ENCODE measurements at places on chromosomes 5 and 9. TPM values are rescaled to one million over a fixed set of nuclear protein-coding genes. Genes with fewer than 3 reads are reported as not detected.

DNA sequence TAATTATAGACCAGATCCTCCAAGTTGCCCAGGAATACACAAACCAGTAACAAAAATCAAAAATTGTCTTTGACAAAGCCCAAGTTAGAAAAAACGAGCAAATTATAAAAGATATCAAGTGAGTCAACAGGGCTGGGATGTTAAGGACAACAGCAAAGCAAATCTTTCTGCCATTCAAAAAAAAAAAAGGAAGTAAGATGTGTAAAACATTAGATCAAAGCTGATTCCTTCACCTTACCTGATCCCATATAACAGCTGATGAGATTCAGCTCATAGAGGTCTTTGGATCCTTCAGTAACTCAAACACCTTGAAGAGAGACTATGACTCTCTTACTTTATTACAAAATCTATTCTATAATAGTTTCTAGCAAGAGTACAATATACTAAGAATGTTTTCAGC lies 100.9 kb downstream of the STRBP start:
- H3K27ac ChIP-seq, result no peak overlapping the region
- H3K4me3 ChIP-seq, result no peak overlapping the region
- no peaks in the 10 kb centered on the region for H3K27me3 ChIP-seq
- no peaks in the 10 kb centered on the region for H3K36me3 ChIP-seq
- no peaks in the 10 kb centered on the region for H3K4me1 ChIP-seq

GRCh38 chr5:71790433-71790832 lies 71.4 kb downstream of the CARTPT start:
- H3K27me3 ChIP-seq, result no peaks in the 10 kb centered on the region
- H3K4me3 ChIP-seq, result no peak overlapping the region
- H3K36me3 ChIP-seq, result no peaks in the 10 kb centered on the region
- no peaks in the 10 kb centered on the region for H3K4me1 ChIP-seq

DNA sequence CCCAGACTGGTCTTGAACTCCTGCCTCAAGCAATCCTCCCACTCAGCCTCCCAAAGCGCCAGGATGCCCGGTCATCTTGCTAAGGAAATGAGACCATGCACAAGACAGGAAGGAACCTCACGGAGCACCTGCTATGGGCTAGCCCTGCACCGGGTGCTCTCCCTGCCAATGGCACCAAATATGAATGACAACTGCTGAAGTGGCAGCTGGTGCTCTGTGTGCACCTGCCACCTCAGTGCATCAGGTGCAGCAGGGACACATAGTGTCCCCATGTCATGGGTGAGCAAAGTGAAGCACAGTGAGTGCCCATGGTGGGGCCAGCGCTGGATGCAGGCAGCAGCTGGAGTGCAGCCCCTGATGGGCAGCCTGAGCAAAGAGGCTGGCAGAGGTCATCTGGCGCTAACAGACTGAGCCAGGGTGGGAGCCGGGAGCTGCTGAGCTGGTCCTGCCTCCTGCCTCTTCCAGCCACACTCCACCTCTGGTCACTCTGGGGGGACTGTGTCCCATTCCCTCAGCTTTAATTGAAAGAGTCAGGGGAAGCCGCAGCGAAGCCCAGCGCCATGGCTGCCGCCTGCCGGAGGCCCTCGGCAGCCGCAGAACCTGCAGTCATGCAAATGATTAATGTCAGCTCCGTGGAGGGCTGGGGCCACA lies 46.4 kb downstream of the BARX1 start:
- H3K27ac ChIP-seq, result no peak overlapping the region
- no peaks in the 10 kb centered on the region for H3K27me3 ChIP-seq
- H3K4me3 ChIP-seq, result no peak overlapping the region
- DNase-seq, result no peak
- H3K36me3 ChIP-seq, result no peaks in the 10 kb centered on the region

Gene CMBL
- polyA plus RNA-seq, result 169 TPM

GRCh38 chr5:56319526-56320181 lies 86.5 kb upstream of the ANKRD55 start:
- H3K4me1 ChIP-seq, result no peaks in the 10 kb centered on the region
- H3K27me3 ChIP-seq, result no peaks in the 10 kb centered on the region
- peak; percentile 69 for DNase-seq
- H3K4me3 ChIP-seq, result no peak overlapping the region

DNA sequence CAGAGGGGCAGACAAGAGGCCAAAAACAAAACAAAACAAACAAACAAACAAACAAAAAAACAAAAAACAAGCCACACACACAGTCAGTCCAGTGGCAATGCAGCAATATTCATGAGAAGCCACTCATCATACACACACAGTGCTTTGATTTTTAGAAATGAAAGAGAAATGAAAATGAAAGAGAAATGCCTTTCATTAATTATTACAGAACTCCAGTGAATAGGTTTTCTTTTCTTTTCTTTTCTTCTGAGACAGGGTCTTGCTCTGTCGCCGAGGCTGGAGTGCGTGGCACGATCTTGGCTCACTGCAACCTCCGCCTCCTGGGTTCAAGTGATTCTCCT lies 36.9 kb downstream of the SPRY4 start:
- no peak overlapping the region for H3K4me3 ChIP-seq
- no peak overlapping the region for H3K27ac ChIP-seq
- no peak for DNase-seq
- H3K4me1 ChIP-seq, result peaks cover 3% of the 10 kb centered on the region
- no peaks in the 10 kb centered on the region for H3K27me3 ChIP-seq

- peak overlapping the region; percentile 57 for H3K27ac ChIP-seq
- H3K4me3 ChIP-seq, result no peak overlapping the region
- peaks cover 5% of the 10 kb centered on the region for H3K4me1 ChIP-seq
- no peaks in the 10 kb centered on the region for H3K27me3 ChIP-seq
Measured at GRCh38 chr5:54646356-54647101, 129.0 kb downstream of the SNX18 start.

GRCh38 chr9:4507306-4508130 lies 17.2 kb downstream of the SLC1A1 start:
- no peak overlapping the region for H3K4me3 ChIP-seq
- H3K36me3 ChIP-seq, result no peaks in the 10 kb centered on the region
- no peaks in the 10 kb centered on the region for H3K4me1 ChIP-seq
- DNase-seq, result no peak
- H3K27ac ChIP-seq, result peak overlapping the region; percentile 71

- H3K27ac ChIP-seq, result no peak overlapping the region
- H3K36me3 ChIP-seq, result no peaks in the 10 kb centered on the region
- H3K4me3 ChIP-seq, result no peak overlapping the region
- no peak for DNase-seq
- H3K4me1 ChIP-seq, result peaks cover 35% of the 10 kb centered on the region
- no peaks in the 10 kb centered on the region for H3K27me3 ChIP-seq
Measured at GRCh38 chr5:102764381-102765004, 9.4 kb downstream of the PAM start.

GRCh38 chr5:161546470-161547301 lies at the start of gene GABRB2:
TSS of gene GABRB2 (minus strand) at chr5:161546725. CDS start at chr5:161546643, 82 bp downstream.
- H3K4me3 ChIP-seq, result peak within 1 kb of the TSS; percentile 6
- H3K27ac ChIP-seq, result no peak within 1 kb of the TSS
- DNase-seq, result peak; percentile 69
- H3K27me3 ChIP-seq, result peaks cover 27% of the 10 kb centered on the region

- no peaks in the 10 kb centered on the region for H3K36me3 ChIP-seq
- no peak overlapping the region for H3K27ac ChIP-seq
Measured at GRCh38 chr9:36717276-36717675, 144.6 kb downstream of the MELK start.

Gene ST8SIA4
- polyA plus RNA-seq, result 3.0 TPM

Gene RANBP3L
- not detected for polyA plus RNA-seq

Gene RALGPS1
- 9.0 TPM for polyA plus RNA-seq

- no peaks in the 10 kb centered on the region for H3K36me3 ChIP-seq
- no peaks in the 10 kb centered on the region for H3K4me1 ChIP-seq
- H3K4me3 ChIP-seq, result no peak overlapping the region
- H3K27me3 ChIP-seq, result no peaks in the 10 kb centered on the region
Measured at GRCh38 chr5:22053195-22053594, 799.9 kb downstream of the CDH12 start.

DNA sequence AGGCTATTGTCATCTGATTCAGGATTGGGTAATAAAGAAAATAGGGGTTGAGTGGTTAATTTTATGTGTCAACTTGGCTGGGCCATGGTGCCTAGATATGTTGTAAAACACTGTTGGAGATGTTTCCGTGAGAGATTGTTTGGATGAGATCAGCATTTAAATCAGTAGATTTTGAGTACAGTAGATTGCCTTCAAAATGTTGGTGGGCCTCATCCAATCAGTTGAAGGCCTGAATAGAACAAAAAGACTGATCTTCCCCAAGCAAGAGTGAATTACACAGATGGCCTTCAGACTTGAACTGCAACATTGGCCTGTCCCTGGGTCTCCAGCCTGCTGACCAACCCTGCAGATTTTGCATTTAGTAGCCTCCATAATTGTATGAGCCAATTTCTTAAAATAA lies 401.3 kb upstream of the KIF2A start:
- no peaks in the 10 kb centered on the region for H3K27me3 ChIP-seq
- peaks cover 44% of the 10 kb centered on the region for H3K4me1 ChIP-seq
- no peak for DNase-seq
- peak overlapping the region; percentile 64 for H3K27ac ChIP-seq

DNA sequence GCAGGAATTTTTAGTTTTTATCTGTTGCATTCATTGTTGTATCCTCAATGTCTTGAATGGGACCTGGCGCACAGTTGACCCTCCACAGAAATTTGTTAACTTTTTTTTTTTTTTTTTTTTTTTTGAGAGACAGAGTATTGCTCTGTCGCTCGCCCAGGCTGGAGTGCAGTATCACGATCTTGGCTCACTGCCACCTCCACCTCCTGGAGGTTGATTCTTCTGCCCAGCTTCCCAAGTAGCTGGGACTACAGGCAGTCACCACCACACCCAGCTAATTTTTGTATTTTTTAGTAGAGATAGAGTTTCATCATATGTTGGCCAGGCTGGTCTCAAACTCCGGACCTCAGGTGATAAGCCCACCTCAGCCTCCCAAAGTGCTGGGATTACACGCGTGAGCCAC lies 205.9 kb downstream of the ROR2 start:
- H3K27ac ChIP-seq, result no peak overlapping the region
- peaks cover 24% of the 10 kb centered on the region for H3K4me1 ChIP-seq
- no peaks in the 10 kb centered on the region for H3K36me3 ChIP-seq
- DNase-seq, result no peak
- H3K27me3 ChIP-seq, result no peaks in the 10 kb centered on the region

Gene ISL1
- 0.46 TPM for polyA plus RNA-seq

- peaks cover 6% of the 10 kb centered on the region for H3K4me1 ChIP-seq
- no peaks in the 10 kb centered on the region for H3K36me3 ChIP-seq
- no peak overlapping the region for H3K27ac ChIP-seq
- no peak for DNase-seq
- H3K27me3 ChIP-seq, result no peaks in the 10 kb centered on the region
Measured at GRCh38 chr5:167577616-167578015, 713.8 kb upstream of the WWC1 start.

- H3K27me3 ChIP-seq, result no peaks in the 10 kb centered on the region
- H3K36me3 ChIP-seq, result no peaks in the 10 kb centered on the region
- H3K27ac ChIP-seq, result no peak overlapping the region
- no peak overlapping the region for H3K4me3 ChIP-seq
- DNase-seq, result no peak
- peaks cover 4% of the 10 kb centered on the region for H3K4me1 ChIP-seq
Measured at GRCh38 chr5:102801371-102801770, 46.3 kb downstream of the PAM start.

DNA sequence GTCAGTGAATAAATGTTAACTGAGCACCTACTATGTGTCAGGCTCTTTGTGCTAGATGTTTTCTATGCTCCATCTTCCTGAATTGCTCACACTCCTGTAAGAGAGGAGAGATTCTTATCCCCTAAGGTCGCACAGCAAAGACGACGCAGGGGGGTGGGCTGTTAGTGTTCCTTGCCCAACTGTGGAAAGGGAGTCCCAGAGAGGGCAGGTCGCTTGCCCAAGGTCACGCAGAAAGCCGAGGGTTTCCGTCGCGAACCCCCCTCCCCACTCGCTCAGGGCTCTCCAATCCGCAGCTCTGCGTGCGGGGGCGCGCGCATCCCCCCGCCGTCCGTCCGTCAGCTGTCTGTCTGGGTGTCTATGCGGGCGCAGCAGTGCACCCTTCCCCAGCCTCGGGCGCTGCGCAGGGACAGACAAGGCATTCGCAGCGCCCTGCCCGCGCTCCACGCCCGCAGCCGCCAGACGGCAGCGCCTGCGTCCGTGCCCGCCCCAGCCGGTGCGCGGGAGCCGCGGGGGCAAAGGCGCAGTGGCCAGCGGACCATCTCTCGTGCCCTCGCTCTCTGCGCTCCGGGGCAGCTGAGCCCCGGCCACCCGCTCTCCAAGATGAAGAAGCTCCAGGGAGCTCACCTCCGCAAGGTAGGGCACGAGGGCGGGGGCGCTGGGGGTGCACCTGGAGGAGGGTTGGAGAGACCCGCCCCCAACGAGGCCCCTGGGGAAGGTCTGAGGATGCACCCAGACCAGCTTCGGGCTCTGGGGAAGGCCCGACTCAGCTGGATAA lies at the start of gene SLC6A7:
Gene SLC6A7, plus strand, starts transcription at position 335 of the 775 bp plus-strand sequence. Its CDS starts 266 bp downstream, at position 601.
- H3K4me1 ChIP-seq, result peaks cover 7% of the 10 kb centered on the region
- peaks cover 10% of the 10 kb centered on the region for H3K27me3 ChIP-seq
- no peak for DNase-seq
- H3K27ac ChIP-seq, result no peak within 1 kb of the TSS
- H3K4me3 ChIP-seq, result no peak within 1 kb of the TSS

DNA sequence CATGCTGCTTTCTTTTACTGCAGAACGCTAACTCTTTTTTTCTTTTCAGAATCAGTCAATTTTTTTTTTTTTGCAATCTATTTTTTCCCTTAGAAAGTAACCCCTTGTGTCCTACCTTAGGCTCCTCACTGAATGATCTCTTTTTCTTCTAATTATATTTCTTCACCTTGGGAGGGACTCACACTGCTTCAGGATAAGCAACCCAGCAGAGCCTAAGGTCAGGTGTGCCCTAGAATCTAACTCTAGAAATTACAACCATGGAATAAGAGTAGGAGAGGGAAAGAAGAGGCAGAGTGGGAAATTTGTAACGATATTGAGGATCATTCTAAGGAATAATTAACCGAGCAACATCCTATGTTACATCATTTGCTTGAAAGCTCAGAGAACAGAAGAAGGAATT lies 564.0 kb upstream of the MEF2C start:
- no peaks in the 10 kb centered on the region for H3K36me3 ChIP-seq
- no peaks in the 10 kb centered on the region for H3K4me1 ChIP-seq
- DNase-seq, result no peak

Gene PRRT1B
- 1.4 TPM for polyA plus RNA-seq

DNA sequence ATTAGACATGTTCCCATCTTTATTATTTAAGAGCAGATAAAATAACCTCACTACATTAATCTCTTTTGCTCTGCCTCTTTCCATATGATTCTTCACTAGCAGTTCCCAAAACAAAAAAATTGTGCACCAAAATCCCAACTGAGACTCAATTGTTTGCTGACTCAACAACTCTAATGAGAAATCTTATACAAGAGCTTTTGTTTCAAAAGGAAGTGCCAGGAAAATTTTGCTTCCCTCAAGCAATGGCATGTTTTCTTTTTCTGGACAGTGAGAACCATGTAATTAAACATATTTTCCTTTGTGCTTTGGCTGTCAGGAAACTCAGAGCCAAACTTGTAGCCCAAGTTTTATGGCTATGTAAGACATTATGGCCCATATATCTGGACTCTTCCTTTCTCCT lies 62.0 kb downstream of the TMC1 start:
- H3K36me3 ChIP-seq, result no peaks in the 10 kb centered on the region
- H3K4me3 ChIP-seq, result no peak overlapping the region
- no peak overlapping the region for H3K27ac ChIP-seq
- no peaks in the 10 kb centered on the region for H3K4me1 ChIP-seq
- no peaks in the 10 kb centered on the region for H3K27me3 ChIP-seq
- DNase-seq, result no peak

All from sigmoid colon (tissue), 7 donors.